ENCODE measurements at places on chromosomes 6 and 20. TPM values are rescaled to one million over a fixed set of nuclear protein-coding genes. Genes with fewer than 3 reads are reported as not detected.

GLP1R gene
- total RNA-seq: not detected

DNA sequence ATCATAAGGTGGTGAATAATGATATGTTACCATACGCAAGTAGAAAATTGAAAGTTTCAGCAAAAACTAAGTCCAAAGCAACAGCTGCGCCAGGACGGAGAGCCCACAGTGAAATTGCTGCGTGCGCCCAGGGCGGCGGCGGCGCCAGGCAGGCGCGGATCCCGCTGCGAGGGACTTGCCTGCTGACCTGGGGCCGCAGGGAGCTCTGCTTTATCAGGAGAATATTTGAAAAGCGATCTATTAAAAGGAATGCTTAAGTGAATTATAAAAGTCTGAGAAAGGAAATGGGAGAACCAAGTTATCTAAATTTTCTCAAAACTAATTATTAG is 85.4 kb downstream of the THBS2 start:
- no peak for DNase-seq

STX11 gene
- 9.7 TPM for total RNA-seq

NOX3 gene
- total RNA-seq: not detected

CEP162 gene
- total RNA-seq: 15.9 TPM

KIF13A gene
- 31.5 TPM for total RNA-seq

GRCh38 chr6:121697921-121698320 is 262.5 kb downstream of the GJA1 start:
- no peak for DNase-seq

DNA sequence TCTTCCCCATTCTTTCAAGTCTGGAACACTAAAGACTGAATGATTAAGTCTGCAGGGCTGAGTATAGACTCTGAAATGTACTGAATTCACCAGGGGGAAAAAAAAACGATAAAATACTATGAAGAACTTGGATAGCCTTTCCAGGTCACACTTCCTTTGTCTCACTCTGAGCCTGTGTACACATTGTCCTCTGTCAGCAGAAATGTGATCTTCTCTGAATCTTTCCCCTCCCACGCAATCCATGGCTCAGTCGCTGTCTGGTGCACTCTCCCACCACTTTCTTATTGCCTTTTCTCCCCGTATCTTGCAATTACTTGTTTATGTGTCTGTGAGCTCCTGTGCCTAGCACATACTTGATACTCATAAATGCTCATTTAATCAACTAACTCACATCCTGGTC is 212.6 kb upstream of the RSPO3 start:
- no peak for DNase-seq

DNA sequence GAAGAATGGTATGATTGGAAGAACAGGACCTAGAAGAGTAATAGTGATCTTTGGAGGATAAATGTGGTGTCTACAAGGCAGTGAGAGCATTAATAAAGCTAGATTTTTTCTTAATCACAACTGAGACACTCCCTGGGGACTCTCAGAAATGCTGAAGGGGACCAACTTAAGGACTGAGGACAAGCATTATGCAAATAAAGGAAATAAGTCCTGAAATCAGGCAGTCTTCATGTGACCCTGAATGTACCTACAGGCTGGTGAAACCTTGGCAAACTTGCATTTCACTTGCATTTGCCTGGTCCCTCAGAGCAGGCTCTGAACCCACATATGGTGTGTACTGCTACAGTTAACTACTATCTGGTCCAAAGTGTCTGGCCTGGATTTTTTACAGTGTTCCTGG is 19.3 kb upstream of the TTK start:
- no peak for DNase-seq

- DNase-seq: no peak
Measured at GRCh38 chr20:46946181-46946624, 51.6 kb downstream of the EYA2 start.

NOTCH4 gene
- total RNA-seq: 2.0 TPM

MEI4 gene
- not detected for total RNA-seq

- no peak for DNase-seq
Measured at GRCh38 chr6:145257704-145258103, 477.6 kb downstream of the EPM2A start.

- no peak for DNase-seq
Measured at GRCh38 chr20:57676589-57677583, 32.9 kb downstream of the PMEPA1 start.

GRCh38 chr20:18847226-18847755 is 33.7 kb downstream of the SCP2D1 start:
- no peak for DNase-seq

NR2E1 gene
- 0.03 TPM for total RNA-seq

GRCh38 chr6:92132957-92133356 is 1286.4 kb downstream of the EPHA7 start:
- no peak for DNase-seq

DNA sequence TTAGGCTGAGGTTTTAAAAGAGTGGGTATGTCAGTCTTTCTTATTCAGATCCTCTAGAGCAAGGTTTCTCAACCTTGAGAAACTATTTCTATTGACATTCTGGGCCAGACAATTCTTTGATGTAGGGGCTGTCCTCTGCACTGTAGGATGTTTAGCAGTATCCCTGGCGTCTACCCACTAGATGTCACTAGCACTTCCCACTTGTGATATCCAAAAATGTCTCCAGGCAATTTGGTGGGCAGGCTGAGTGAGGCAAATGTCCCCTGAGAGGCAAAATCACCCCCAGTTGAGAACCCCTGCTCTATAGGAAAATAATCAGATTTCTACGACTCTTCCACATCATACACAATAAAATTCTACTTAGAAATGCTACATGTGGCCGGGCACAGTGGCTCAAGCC is 7.7 kb upstream of the ZKSCAN8 start:
- DNase-seq: peak; percentile 32

MOXD1 gene
- total RNA-seq: 37.3 TPM

DNA sequence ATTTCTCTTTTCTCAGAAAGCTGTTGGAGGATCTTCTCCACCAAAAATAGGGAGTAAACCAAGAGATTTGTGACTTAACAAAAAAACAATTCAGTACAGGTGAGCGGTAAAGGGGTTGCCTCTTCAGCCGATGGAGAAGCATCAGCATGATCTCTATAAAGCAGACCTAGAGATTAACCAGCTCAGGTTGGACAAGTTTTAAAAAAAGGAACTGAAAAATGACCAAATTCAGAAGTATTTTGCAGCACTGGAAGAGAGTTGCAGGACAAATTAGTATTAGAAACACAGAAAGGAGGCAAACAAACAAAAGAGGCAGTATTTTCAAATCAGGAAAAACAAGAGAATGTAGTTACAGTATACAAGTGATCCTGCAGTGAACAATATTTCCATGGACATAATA is 39.6 kb upstream of the ZNF184 start:
- no peak for DNase-seq

GRCh38 chr20:12203981-12204380 is 286.3 kb downstream of the BTBD3 start:
- no peak for DNase-seq

GRCh38 chr20:36065427-36065998 is 89.0 kb upstream of the EPB41L1 start:
- no peak for DNase-seq

- no peak for DNase-seq
Measured at GRCh38 chr20:44395461-44396340, 40.2 kb downstream of the HNF4A start.

DNA sequence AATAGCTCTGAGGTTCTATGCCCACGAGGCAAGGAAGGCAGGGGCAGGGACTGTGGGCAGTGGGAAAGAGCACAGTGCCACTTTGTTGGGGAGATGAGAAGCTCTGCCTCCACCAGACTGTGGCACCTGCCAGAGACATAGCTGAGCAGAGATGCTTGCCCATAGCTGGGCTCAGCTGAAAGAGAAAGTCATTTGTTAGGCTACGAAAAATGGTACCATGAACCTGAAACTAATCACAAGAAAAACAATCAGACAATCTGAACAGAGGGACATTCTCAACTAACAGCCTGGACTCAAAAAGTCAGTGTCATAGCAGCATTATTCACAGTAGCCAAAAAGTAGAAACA is 32.9 kb upstream of the TCP11 start:
- no peak for DNase-seq

- no peak for DNase-seq
Measured at GRCh38 chr20:23879811-23880374, 345 bp upstream of the CST5 start.

DNA sequence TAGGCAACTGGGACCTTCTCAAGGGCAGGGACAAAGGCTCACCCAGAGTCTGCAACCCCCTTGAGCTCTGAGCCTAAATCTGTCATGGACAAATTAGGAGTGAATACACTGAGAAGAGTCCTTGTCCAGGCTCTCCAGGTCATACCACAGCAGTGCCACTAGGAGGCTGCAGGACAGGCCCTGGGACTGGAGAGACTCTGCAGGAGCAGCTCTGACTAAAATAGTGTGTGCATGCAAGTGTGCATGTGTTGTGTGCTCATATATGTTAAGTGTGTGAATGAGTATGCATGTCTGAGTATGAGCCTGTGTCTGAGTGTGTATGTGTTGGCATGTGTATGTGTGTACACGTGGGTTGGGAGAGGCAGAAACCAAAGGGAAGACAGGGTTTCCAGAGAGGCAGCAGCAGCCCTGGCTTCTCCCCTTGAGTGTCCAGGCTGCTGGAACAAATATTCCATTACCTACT is 27.1 kb downstream of the MRPL14 start:
- DNase-seq: no peak

DNA sequence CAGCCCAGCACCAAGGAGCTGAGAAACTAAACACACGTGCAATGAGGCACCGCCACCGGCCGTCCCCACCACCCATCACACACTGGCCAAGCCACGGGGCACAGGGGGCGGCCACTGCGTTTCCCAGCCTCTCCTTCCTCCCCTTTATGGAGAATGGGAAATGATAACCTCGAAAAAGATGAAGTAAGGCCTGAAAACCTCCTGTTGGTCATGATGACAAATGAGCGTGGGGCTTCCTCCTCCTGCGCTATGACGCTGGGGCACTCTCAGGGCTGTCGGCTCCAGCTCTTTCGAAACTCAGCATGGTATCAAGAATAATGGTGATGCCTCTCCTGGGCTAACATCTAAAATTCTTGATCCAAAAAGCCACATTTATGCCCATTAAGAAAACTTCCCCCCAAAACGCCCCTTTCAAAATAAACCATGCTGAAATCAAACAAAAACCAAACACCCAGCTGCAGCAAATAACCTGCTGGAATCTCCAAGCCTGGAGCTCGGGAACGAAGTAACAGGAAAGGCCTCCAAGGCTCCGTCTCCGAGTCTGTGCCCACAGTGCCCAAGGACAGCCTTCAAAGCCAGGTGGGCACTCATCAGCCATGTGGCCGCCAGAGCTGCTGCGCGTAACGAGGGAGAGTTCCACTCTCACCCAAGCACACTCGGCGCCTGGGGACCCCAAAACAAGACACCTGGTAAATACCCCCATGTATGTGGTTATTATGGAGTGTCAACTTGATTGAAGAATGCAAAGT is 50.0 kb downstream of the TAF4 start:
- DNase-seq: no peak

DNA sequence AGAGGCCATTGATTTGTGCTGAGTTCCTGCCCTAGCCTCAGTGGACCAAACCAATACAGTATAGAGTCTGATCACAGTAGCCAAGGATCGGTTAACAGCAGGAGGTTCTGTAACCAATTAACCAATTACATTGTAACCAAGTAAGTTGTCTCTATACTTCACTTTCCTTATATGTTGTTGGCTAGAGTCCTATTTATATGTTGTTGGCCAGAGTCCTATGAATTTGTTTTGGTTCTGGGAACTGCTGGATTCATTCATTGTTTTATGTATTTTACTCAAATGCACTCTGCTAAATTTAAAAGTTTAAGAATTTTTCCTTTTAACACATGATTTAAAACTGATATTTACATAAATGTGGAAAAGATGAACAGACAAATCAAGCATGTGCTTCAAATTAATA is 597.4 kb upstream of the HS3ST5 start:
- no peak for DNase-seq

- DNase-seq: no peak
Measured at GRCh38 chr6:57021086-57021720, 25.3 kb upstream of the KIAA1586 start.

PHACTR1 gene
- total RNA-seq: not detected

DNA sequence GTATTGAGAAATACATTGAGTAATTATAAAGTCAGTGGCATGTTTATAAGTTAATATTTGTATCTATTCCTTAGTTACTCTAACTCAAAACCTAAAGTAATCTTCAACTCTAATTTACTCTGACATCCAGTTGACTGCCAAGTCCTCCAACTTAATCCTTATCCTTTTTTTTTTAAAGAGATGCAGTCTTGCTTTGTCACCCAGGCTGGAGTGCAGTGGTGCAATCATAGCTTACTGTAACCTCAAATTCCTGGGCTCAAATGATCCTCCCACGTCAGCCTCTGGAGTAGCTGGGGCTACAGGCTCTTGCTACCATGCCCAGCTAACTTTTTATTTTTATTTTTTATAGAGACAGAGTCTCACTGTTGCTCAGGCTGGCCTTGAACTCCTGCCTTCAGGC is 24.4 kb downstream of the PTPN1 start:
- no peak for DNase-seq

KIAA1755 gene
- total RNA-seq: 0.44 TPM

PKHD1 gene
- total RNA-seq: not detected

GRCh38 chr20:53346335-53346648 is 247.3 kb downstream of the ZNF217 start:
- DNase-seq: no peak

DNA sequence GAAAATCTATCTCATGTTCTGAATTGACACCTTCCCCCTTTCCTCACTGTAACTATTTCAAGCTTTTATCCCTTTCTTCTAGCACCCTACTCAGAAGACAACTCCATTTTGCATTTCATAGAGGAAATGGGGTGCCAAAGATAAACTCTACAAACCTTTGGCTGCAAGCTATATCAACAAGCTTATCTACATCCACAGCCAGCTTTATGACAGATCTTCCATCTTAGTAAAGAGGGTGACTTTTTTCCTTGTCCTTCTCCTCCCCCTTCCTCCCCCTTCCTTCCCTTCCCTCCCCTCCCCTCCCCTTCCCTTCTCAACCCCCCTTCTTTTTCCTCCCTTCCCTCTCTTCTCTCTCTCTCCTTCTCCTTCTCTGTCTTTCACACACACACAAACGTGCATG is 58.0 kb upstream of the OLIG3 start:
- DNase-seq: no peak

DNA sequence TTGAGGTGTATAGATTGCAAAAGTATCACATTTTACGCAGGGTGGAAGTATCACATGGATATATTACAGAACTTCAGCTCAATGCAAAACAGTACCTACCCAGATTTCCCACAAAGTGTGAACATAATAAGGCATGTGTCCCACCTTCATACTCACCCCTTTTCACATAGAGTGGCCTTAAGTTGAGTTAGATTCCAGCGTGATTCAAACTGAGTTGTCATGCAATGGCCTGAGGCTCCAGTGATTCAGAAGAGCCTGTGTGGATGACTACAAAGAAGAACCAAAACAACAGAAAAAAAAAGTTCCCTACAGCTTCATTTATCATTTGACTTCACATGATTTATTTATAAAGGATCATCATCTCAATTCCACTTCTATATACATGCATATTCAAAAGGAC is 309.7 kb downstream of the SLC35F1 start:
- no peak for DNase-seq

DNA sequence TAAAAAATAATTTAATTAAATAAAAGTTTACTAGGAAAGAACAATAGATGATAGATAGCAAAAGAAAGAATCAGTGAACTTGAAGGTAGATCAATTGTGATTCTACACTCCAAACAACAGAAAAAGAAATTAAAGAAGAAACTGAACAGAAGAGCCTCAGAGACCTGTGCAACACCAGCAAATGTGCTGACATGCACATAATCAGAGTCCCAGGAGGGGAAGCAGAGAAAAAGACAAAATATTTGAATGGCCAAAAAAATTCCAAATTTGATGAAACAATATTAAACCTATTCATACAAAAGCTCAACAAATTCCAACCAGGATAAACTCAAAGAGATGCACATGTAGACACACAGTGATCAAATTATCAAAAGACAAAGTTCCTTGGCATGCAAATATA is 267.5 kb upstream of the OPRM1 start:
- DNase-seq: no peak

All from SJSA1 (cell line).